ENCODE measurements at places on chromosomes 7 and 10.
A peak's percentile ranks its signal among the peaks of the same experiment; 100 is the strongest.

GRCh38 chr10:105656856-105657255 lies 1015.8 kb downstream of the SORCS3 start:
- DNase-seq, result no peak

GRCh38 chr7:132527467-132528410 lies 48.5 kb downstream of the PLXNA4 start:
- DNase-seq, result no peak

- no peak for DNase-seq
Observed at GRCh38 chr7:149456506-149457421, 4.1 kb downstream of the ZNF777 start.

GRCh38 chr7:7100432-7100849 lies 81.9 kb upstream of the C1GALT1 start:
- DNase-seq, result peak; percentile 68

DNA sequence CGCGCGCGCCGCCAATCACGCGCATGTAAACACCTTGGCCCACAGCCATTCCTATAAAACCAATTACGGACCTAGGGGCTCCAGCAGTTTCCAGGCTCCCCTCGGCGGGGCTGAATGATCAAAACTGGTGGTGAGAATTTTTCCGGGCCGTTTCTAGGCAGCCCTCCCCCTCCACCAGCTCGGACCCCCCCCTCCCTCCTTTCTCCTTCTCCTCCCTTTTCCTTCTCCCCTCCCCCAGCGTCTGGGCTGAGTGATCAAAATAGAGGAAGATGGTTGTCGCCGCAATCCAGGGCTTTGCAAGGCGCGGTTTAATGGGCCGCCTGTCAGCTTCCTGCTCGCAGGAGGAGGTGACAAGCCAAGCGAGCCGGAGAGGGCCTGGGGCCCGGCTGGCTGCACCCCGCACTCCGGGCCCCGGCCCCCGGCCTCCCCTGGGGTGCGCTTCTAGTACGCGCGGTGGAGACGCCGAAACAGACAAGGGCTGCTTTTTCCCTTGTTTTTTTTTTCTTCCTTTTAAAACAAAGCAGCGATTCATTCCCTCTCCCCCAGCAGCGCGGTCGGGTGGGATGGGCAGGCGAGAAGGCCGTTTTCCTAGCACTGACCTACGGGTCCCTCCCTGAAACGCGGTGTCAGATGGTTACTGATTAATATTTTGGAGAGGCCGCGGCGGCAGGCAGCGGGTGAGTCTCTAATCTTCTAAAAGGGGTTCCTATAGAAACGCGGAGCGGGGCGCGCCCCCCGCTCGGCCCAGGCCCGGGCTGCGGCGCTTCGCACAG lies 528 bp upstream of the TNRC18 start:
- peak; percentile 99 for DNase-seq

DNA sequence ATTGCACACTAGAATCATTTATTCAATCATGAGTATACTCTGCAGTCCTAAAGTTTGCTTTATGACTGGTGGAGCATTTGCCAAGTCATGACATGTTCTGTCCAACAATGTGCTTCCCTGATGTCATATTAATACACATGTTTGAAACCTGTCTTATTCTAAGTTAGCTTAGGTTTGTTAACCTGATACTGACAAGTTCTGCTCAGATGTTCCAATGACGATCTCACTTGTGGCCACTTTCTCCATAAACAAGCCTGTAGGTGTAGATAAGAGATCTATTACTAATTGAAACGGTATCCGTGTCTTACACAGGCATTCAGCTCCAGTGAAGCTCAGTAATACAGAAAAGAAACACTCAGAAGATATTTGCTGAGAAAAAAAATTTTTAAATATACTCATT lies 64.9 kb downstream of the GPR37 start:
- no peak for DNase-seq

GRCh38 chr10:129078746-129079145 lies 388.3 kb upstream of the MGMT start:
- no peak for DNase-seq

- DNase-seq, result peak; percentile 33
Observed at GRCh38 chr10:125144693-125145623, 15.4 kb downstream of the CTBP2 start.

DNA sequence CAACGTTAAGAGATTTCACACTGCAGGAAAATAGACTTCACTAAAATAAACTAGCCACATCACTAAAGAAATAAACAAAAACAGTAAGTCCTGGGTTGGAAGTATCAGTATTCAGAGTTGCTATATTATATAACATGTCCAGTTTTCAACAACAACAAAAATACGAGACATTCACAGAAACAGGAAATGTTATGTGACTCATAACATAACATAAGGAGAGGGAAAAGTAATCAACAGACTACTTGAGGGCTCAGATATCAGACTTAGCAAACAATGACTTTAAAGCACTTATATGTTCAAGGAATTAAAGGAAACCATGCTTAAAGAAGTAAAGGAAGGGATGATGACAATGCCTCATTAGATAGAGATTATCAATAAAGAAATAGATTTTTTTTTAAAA lies 73.5 kb upstream of the MKLN1 start:
- no peak for DNase-seq

GRCh38 chr7:150361402-150361801 lies 7.2 kb upstream of the REPIN1 start:
- no peak for DNase-seq

DNA sequence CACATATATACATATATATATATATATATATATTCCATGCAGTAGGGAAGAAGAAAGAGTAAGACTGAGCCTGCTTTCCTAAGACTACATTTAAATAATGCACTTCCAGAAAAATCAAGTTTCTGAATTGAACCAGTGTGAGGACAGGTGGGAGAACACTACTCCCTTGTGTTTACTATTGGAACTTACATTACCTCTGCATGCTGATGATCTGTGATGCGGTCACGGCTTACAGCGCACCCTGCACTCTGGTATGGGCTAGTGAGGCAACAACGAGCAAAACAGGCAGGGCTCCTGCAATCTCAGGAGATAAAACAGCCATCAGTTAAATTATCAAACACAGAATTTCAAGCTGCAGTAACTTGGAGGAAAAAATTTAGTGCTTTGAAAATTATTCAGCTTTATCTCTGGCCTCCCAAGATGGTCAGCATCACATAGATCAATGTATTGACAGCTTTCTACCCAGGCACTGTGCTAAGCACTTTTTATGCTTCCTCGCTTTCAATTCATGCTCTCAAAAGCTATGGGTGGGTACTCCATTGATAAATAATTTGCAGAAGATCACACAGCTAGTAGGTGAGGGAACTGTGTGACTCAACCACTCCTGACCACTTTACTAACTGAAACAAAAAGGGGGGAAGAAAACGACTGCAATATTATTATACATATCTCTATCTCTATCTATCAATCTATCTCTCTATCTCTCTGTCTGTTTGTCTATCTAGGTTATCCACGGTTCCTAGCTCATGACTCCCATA lies 20.5 kb upstream of the SLC16A12 start:
- DNase-seq, result no peak

GRCh38 chr10:17787087-17787961 lies 21.8 kb upstream of the MRC1 start:
- DNase-seq, result no peak

- no peak for DNase-seq
Observed at GRCh38 chr7:105153531-105153930, 139.5 kb downstream of the KMT2E start.
